ENCODE measurements at places on chromosomes 3 and 15. TPM values are rescaled to one million over a fixed set of nuclear protein-coding genes. Genes with fewer than 3 reads are reported as not detected.

GRCh38 chr3:182585532-182586150, 207.7 kb upstream of the ATP11B start:
- DNase-seq, result no peak

KY gene
- not detected for total RNA-seq

MYL3 gene
- not detected for total RNA-seq

- no peak for DNase-seq
Measured at GRCh38 chr15:100279446-100279845, 62.3 kb downstream of the ADAMTS17 start.

DNA sequence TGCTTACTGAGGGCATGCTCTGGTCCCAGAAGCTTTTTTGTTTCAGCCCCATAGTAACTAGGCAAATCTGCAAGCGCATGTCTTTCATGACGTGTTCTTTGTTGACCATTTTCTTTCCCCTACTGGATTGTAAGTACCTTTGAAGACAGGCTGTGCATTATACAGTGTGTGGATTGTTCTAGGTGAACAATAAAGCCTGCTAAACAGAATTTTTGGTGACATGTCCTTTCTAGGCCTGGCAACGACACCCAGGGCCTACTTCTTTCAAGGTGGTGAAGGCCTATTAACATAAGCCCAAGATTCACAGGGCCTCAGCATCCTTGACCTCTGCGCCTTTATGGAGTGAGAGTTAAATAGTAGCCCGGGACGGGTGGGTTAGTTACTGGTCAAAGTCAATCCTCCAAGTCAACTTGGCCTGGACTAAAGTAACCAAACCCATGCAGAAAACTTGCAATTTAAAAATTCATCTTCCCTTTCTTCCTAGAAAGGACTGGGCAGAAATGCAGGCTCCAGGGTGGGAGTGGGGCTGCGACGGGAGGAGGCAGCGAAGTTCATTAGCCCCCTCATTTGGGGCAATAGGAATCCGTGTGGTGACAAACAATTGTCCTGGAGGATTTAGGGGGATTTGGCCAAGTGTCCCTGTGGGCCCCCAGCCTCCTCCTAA, 37.6 kb upstream of the TRIM71 start:
- DNase-seq, result no peak

GRCh38 chr3:54710954-54711353, 216.9 kb downstream of the LRTM1 start:
- no peak for DNase-seq

- DNase-seq, result no peak
Measured at GRCh38 chr3:131658115-131658514, 155.3 kb upstream of the MRPL3 start.
